ENCODE measurements at places on chromosomes 7 and 10. TPM values are rescaled to one million over a fixed set of nuclear protein-coding genes. Genes with fewer than 3 reads are reported as not detected.

- no peaks in the 10 kb centered on the region for H3K27me3 ChIP-seq
- H3K36me3 ChIP-seq = no peaks in the 10 kb centered on the region
- no peak for DNase-seq
- no peak overlapping the region for H3K27ac ChIP-seq
Measured at GRCh38 chr7:142827951-142828500, 26.9 kb upstream of the EPHB6 start.

DNA sequence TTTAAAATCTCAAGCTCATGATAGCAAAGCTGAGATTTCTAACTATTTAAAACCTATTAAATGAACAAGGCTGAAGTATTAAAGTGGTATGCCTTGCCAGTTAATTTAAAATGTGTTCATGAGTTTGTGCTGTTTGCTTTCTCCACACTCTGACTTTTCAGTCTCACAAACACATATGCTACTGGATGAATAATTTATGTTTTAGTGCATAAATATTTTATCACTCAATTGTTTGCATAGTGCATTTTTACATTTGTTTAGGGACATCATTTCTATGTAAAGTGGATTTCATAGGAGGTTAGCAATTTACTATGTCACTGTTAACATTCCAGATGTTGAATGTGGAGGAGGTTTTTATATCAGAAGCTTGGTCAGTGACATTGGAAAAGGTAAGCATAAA is 36.0 kb downstream of the TRUB1 start:
- no peaks in the 10 kb centered on the region for H3K27me3 ChIP-seq
- DNase-seq = no peak
- H3K36me3 ChIP-seq = peaks cover 2% of the 10 kb centered on the region
- H3K27ac ChIP-seq = no peak overlapping the region

GRCh38 chr7:50556247-50556991 is 8.8 kb downstream of the DDC start:
- H3K27ac ChIP-seq = no peak overlapping the region
- DNase-seq = no peak
- no peaks in the 10 kb centered on the region for H3K4me1 ChIP-seq
- no peaks in the 10 kb centered on the region for H3K27me3 ChIP-seq

The ZNF485 gene
- 4.1 TPM for total RNA-seq

All from GM12878 (cell line).